ENCODE measurements at places on chromosomes 2 and 18. TPM values are rescaled to one million over a fixed set of nuclear protein-coding genes. Genes with fewer than 3 reads are reported as not detected.

The FAM110C gene
- 0.06 TPM for total RNA-seq

The NXPH2 gene
- not detected for total RNA-seq

The DLX2 gene
- 0.99 TPM for total RNA-seq

The COL6A3 gene
- total RNA-seq = 0.10 TPM

The SCN1A gene
- not detected for total RNA-seq

The NT5DC4 gene
- not detected for total RNA-seq

The MARCHF4 gene
- 57.2 TPM for total RNA-seq

The RNF181 gene
- total RNA-seq = 200 TPM

The CSRNP3 gene
- total RNA-seq = not detected

The FBLN7 gene
- 0.42 TPM for total RNA-seq

The VWC2L gene
- total RNA-seq = not detected

The FANCL gene
- total RNA-seq = 28.0 TPM

The IL18R1 gene
- total RNA-seq = 0.87 TPM

The HOXD12 gene
- total RNA-seq = not detected

The NCKAP5 gene
- 1.3 TPM for total RNA-seq

The SOX11 gene
- total RNA-seq = not detected

The MSH2 gene
- 43.8 TPM for total RNA-seq

The CD302 gene
- total RNA-seq = 2.3 TPM

The ACMSD gene
- total RNA-seq = not detected

The KIAA2012 gene
- not detected for total RNA-seq

The SPEG gene
- 6.9 TPM for total RNA-seq

The SIX3 gene
- 0.57 TPM for total RNA-seq

The STPG4 gene
- 0.12 TPM for total RNA-seq

The CAPN14 gene
- not detected for total RNA-seq

The CNTNAP5 gene
- total RNA-seq = not detected

The AQP12B gene
- total RNA-seq = not detected

The IL36RN gene
- total RNA-seq = 0.06 TPM

The SGPP2 gene
- 0.16 TPM for total RNA-seq

The TFPI gene
- 56.0 TPM for total RNA-seq

The NEUROD1 gene
- total RNA-seq = not detected

The MERTK gene
- 1.9 TPM for total RNA-seq

The ZNF532 gene
- 20.7 TPM for total RNA-seq

The BUB1 gene
- total RNA-seq = 46.1 TPM

The ATP6V1B1 gene
- total RNA-seq = 2.3 TPM

The CLEC4F gene
- total RNA-seq = not detected

The CYRIA gene
- total RNA-seq = 0.26 TPM

The OSR1 gene
- total RNA-seq = 4.6 TPM

The MYL12A gene
- 348 TPM for total RNA-seq

The TMEM200C gene
- total RNA-seq = not detected

The BOK gene
- total RNA-seq = 21.8 TPM

The PRKAG3 gene
- not detected for total RNA-seq

The IGFBP5 gene
- 0.31 TPM for total RNA-seq

The LOXL3 gene
- total RNA-seq = 0.45 TPM

The SH2D6 gene
- total RNA-seq = 0.43 TPM

The SETBP1 gene
- total RNA-seq = 0.58 TPM

The RAD51AP2 gene
- not detected for total RNA-seq

The ASPRV1 gene
- 0.37 TPM for total RNA-seq

The CD226 gene
- 0.06 TPM for total RNA-seq

The ALPI gene
- total RNA-seq = not detected

The DTNA gene
- 0.98 TPM for total RNA-seq

The EMX1 gene
- total RNA-seq = 0.20 TPM

The ASXL2 gene
- total RNA-seq = 10.9 TPM

The UBXN4 gene
- total RNA-seq = 42.4 TPM

The ITM2C gene
- total RNA-seq = 80.2 TPM

The CCBE1 gene
- 8.3 TPM for total RNA-seq

The PCARE gene
- total RNA-seq = not detected

The ANKRD30BL gene
- not detected for total RNA-seq
